Naive thymus-derived CD8-positive, alpha-beta T cell (primary cell): ENCODE measurements at places on chromosomes 7 and 10. TPM values are rescaled to one million over a fixed set of nuclear protein-coding genes. Genes with fewer than 3 reads are reported as not detected.

DNA sequence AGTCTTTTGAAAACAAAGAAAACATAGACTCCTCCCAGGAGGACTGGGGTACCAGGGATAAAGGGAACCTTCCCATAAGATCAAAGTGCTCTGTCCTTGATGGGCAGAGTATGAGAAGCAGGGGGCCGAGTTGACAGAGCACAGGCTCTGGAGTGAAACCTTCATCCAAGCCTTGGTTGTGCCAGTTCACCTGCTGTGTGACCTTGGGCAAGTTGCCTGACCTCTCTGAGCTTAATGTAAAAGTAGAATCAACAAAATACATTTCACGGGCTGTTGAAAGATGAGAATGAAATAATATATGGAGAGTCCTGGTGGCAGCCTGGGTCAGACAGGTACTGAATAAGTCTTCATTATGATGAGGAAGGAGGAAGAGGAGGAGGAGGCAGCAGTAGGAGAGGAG, 69.9 kb downstream of the SLIT1 start:
- no peak for DNase-seq

DNA sequence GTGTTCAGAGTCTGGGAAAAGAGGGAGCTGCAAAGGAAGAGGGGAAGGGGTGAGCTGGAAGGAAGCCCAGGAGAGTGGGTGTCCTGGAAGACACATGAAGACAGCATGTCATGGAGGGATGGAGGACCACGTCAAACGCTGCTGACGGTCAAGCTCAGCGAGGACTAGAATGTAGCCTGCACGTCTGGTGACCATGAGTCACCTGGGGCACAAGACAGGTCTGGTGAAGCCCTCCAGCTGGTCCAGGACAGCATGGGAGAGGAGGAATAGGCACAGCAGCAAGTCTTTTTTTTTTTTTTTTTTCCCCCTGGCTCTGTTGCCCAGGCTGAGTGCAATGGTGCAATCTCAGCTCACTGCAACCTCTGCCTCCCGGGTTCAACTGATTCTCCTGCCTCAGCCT, 19.6 kb upstream of the AMZ1 start:
- no peak for DNase-seq

- no peak for DNase-seq
Measured at GRCh38 chr7:90966346-90966745, 297.9 kb upstream of the FZD1 start.

GRCh38 chr10:105807935-105808587, 1167.0 kb downstream of the SORCS3 start:
- DNase-seq: no peak

DNA sequence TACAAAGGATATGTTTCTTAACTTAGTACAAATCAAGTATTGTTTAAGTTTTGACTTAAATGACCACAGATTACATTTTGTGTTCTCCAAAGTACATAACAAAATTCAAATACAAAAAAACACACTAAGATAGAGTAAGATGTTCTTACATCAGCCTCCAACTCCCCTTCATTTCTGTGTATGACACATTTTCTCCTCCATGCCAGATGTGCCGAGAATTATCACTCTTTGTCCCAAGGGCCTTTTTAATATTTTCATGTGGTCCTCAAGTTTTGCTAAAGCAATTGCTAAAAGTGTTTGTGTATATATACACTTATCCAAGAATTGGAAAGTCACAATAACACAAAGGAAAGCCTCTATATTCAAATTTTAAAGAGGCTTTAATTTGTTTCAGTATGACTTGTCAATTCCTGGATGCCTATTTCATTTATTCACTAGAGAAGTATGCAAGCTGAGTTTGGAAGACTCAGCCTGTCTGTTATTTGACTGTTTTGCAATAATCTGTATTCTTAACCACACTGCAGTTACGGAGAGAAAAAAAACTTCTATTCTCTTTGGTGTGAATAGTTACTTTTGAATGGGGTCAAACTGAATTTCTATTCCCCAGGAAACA, 586.4 kb upstream of the SEMA3D start:
- DNase-seq: no peak

GRCh38 chr10:13233358-13233757, 816 bp downstream of the UCMA start:
- DNase-seq: no peak

Gene MINDY4
- 1.5 TPM for total RNA-seq

GRCh38 chr10:100736144-100736808, 9.1 kb upstream of the PAX2 start:
- DNase-seq: no peak

GRCh38 chr10:106793617-106794016, 370.9 kb downstream of the SORCS1 start:
- DNase-seq: no peak

DNA sequence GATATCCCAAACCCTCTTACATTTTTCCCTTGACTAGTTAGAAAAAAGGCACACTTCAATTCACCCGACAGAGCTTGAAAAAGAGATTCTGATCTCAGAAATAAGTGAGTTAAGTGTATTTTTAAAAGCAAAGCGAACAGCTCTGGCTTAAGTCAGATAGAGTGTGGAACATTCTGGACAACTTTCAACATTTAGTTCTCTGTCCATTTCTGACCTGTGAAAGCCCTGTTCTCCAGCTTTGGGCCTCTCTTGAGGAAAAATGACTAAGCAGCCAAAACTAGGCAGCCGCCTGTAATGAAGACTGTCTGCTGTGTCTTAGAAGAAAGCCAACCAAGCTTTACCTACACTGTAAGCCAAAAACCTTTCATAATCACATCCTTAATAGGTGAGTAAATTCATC, 50.5 kb downstream of the CDK6 start:
- no peak for DNase-seq

- DNase-seq: no peak
Measured at GRCh38 chr10:24706479-24707118, 17.1 kb downstream of the ARHGAP21 start.

Gene EBF3
- not detected for total RNA-seq

Gene CYP2C18
- not detected for total RNA-seq

- DNase-seq: no peak
Measured at GRCh38 chr7:44769776-44770294, 21.2 kb downstream of the ZMIZ2 start.

DNA sequence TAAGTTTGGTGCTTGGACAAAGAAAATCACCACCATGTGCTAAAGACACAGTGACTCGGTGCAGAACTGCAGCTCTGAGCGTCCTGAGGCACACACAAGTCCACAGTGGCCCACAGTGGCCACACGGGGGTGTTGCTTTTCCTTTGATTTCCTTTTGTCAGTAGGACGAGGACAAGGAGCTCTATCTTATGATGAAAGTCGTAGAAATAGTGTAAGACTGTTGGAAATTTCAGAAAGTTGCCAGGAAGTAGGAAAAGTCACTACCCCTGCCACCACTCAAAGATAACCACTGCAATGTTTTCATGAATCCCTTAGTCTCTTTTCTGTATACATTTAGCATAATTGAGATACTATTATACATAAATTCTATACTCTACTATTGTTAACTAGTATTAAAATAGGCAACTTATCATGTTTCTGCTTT, 146.0 kb downstream of the TNS3 start:
- no peak for DNase-seq

GRCh38 chr7:44384586-44385433, 59.4 kb upstream of the CAMK2B start:
- DNase-seq: no peak

Gene INHBA
- not detected for total RNA-seq

GRCh38 chr7:128201067-128201689, 39.9 kb upstream of the LEP start:
- no peak for DNase-seq

Gene MRC1
- total RNA-seq: 1.2 TPM

DNA sequence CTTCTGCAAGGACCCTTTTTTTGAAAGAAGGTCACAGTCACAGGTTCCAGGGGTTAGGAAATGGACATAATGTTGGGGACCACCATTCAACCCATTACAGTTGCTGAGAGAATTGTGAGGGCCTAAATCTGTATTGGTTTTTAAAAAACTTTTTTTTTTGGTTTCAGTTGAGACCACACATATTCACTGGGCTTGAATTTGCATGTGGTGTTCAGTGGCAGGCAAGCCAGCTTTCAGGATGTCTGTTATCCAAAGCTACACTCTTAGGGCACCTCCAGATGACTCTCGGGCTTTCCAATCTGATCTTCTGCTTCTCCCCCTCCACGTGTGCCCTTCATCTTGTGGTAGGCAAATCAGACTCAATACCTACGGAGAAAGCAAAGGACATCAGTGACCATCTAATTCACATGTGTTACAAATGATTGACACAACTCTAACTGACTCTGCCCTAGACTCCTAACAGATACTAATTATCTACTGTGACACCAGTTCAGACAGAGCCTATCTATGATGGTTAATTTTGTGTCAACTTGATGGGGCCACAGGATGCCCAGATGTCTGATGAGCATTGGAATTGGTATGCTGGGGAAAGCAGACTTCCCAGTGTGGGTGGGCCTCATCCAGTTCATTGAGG, 93.3 kb upstream of the ELMO1 start:
- DNase-seq: no peak

- no peak for DNase-seq
Measured at GRCh38 chr7:123864012-123864411, 19.0 kb downstream of the HYAL4 start.

Gene CDCA7L
- total RNA-seq: 48.7 TPM

GRCh38 chr7:26329520-26330255, 38.0 kb downstream of the SNX10 start:
- DNase-seq: no peak

DNA sequence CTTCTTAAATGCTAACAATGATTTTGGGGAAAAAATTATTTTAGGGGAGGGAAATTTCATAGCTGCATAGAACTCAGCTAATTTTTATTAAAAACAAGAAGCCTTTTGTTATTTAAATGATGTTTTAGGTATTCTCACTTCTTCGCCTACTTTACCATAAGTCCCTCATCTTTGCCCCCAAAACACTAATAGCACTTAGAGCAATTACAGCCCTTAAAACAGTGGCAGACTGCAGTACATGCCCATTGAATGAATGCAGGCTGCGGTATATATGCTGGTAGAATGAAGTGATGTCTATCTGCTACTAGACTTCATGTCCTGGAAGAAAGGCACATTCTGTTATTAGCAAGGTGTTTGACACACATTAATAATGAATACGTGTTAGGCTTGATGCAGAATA, 2.9 kb upstream of the SPAG6 start:
- DNase-seq: no peak

DNA sequence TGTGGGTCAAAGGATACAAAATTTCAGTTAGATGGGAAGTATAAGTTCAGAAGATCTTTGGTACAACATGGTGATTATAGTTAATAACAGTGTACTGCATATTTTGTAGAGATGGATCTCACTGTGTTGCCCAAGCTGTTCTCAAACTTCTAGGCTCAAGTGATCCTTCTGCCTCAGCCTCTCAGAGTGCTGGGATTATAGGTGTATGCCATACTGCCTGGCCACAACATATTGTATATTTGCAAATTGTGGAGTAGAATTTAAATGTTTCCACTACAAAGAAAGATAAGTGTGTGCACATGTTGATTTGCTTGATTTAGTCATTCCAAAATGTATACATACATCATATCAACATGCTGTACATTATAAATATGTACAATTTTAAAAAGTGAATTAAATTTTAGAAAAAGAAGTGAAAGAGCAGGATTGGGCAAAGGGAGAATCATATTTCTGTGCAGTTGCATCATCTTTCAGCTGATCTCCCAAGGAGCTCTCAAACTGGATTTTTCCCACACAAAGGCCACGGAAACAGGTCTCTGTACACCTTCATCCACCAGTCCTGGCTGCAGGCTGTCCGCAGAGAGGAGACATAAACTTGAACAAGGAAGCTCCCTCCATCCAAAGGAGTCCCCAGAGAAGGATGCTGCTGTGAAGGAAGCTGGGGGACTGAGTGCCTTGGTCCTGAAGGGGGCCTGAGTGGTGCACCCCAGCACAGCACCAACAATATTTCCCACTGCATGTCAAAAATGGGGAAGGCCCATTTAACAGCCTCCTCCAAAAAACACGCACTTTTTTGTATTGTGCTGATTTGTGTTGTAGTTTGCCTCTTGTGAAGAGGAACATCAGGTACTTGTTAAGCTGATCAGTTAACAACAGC, 217.1 kb upstream of the GHITM start:
- no peak for DNase-seq

DNA sequence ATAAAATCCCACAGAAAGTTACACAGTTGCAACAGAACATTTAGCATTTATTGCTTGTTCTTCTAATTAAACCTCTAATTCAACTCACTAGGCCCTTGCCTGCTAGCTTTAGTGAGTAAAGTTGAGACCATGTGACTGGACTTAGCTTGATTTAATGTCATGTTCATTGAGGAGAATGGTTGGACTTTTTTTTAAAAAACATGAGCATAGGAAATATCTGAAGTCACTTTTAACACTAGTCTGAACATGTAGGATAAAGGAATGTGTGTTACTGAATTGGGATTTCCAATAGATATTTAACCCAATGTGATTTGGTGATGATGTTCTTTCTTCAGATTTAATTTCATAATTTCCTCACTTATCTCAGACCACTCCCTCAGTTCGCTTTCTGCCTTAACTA, 24.6 kb upstream of the GLCCI1 start:
- DNase-seq: no peak

GRCh38 chr7:131038153-131038552, 289.5 kb upstream of the MKLN1 start:
- no peak for DNase-seq

Gene SYCE1
- 0.99 TPM for total RNA-seq

GRCh38 chr7:97819161-97819560, 53.0 kb downstream of the ASNS start:
- no peak for DNase-seq

- no peak for DNase-seq
Measured at GRCh38 chr10:10792681-10793080, 225.0 kb upstream of the CELF2 start.

GRCh38 chr7:122517576-122517975, 181.3 kb downstream of the RNF133 start:
- DNase-seq: no peak
